ENCODE measurements at places on chromosomes 7 and 10. TPM values are rescaled to one million over a fixed set of nuclear protein-coding genes. Genes with fewer than 3 reads are reported as not detected.

The SPDYE11 gene
- not detected for total RNA-seq

DNA sequence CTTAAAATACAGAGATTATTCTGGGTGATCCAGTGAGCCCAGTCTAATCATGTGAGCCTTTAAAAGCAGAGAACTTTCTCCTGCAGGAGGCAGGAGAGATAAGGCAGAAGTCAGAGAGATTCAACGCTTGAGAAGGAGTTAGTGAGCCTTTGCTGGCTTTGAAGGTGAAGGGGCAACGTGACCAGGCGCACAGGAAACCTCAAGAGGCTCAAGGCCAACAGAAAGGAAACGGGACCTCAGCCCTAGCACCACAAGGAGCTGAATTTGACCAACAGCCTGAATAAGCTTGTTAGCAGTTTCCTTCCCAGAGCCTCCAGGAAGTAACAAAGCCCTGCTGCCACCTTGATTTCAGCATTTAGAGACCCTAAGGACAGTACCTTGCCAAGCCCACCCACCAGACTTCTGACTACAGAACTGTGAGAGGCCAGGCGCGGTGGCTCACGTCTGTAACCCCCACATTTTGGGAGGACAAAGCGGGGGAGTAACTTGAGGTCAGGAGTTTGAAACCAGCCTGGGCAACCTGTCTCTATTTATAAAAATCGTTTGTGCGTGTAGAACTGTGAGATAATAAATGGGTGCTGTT, 87.3 kb upstream of the KAT6B start:
- DNase-seq = no peak

GRCh38 chr7:38368191-38368605, 94.8 kb upstream of the TARP start:
- no peak for DNase-seq

DNA sequence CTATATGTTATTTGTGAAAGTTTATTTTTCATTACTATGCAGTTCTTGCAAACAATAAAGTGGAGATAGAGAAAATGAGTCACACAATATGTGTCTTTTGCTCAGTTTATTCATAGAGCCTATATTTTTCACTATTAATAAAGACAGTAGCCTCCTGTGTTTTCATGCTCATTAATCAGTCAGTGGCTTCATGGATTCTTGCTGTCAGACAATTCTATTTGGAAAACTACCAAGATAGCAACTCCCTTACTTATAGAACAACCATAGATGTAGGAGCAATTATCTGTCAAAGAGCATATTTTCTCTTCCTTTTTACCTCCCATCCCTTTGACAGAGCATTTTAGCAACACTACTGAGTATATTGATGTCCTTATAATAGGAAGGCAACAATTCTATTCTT, 132.7 kb upstream of the CALCR start:
- no peak for DNase-seq

GRCh38 chr7:51587604-51588003, 271.0 kb upstream of the COBL start:
- no peak for DNase-seq

GRCh38 chr7:100467638-100468373, 3.7 kb upstream of the SPACDR start:
- no peak for DNase-seq

DNA sequence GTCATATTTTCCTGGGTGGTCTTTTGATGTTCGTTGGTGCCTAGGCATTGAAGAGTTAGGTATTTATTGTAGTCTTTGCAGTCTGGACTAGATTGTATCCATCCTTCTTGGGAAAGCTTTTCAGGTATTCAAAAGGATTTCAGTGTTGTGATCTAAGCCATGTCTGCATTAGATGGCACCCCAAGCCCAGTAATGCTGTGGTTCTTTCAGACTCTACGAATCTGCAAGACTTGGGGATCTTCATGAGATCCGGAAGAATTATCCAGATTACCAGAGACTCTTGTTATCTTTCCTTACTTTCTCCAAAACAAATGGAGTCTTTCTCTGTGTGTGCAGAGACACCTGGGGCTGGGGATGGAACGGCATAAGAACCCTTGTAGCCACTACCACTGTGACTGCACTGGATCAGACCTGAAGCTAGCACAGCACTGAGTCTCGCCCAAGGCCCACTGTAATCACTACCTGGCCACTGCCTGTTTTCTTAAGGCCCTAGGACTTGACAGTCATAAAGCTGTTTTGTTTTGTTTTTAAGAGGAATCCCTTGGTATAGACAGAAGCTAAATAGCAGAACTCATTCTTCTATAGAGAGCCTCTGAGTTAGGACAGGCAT, 75.5 kb downstream of the MARCHF5 start:
- no peak for DNase-seq

DNA sequence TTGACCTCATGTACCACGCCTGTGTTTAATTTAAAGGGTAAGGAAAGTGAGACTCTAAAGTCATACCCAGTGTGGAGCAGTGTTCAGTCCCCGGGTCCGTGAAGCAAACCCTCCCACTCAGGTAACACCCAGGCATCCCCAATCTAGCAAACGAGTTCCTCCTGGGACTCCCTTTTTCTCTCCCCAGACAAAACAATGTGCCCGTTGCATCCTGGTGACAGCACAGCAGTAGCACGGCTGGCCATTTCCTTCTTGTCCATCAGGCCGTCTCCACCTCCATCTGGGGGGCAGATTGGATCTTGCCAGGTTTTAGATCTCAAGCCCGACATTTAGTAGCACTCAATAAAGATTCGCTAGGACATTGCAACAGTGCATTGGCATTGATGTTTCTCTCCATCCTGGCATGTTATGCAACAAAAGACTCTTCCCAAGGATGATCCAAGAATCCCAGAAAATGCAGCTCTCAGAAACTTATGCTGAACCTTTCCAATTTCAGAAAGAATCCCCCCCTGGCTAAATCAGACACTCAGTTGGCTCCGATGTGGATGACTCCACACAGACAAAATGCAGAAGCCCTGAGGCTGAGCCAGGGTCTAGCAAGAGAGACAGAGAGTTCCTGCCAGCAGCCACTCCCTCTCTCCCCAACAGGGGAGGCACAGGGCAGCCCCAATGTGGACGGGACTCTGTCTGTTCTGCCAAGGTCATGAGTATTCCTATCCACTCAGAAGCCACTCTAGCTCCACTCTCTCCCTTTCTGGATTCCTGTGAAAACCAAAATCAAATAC, 274.5 kb upstream of the MGMT start:
- no peak for DNase-seq

Measured in breast epithelium (tissue), 4 donors.